ENCODE measurements at places on chromosomes 3 and 15.

DNA sequence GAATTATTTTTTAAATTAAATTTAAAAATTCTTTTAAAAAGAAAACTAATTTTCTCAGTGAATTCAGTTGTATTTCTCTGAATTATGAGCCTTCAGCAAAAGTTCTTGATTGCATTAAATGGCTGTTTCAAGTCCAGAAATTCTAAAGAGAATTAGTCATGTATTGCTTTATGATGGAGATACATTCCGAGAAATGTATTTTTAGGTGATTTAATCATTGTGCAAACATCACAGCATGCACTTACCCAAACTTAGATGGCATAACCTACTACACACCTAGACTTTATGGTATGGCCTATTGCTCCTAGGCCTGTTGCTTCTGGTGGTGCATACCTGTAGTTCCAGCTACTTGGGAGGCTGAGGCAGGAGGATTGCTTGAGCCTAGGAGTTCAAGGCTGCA lies 44.3 kb upstream of the GCNT3 start:
- DNase-seq: no peak

- no peak for DNase-seq
These were observed 154.6 kb upstream of the TLE3 start for GRCh38 chr15:70252056-70252950.

DNA sequence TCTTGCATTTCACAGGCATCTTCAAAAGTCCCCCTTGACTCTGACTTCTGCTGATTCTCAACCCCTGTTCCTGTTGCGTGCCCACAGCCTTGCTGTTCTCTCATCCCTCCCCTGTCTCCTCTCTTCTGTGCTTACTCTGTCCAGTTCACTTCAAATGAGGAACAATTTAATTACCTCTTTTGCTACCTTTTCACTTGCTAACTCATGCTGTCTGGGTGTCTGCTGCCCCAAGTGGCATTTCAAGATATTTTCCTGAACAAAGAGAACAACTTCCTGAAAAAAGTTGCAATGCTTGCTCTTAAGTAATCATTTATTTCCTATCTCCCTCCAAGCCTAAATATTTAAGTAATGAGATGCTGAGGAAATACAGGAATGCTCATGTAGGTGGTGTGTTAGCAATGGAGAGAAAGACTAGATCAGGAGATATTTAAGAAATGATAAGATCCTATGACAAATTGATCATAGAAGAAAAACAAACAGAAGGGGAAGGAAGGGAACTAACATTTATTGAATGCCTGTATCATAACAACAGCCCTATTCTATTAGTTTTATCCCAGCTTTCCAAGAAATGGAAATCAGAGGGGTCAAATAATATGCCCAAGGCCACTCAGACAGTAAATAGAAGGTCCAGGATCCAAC lies 42.2 kb downstream of the SV2B start:
- DNase-seq: no peak

DNA sequence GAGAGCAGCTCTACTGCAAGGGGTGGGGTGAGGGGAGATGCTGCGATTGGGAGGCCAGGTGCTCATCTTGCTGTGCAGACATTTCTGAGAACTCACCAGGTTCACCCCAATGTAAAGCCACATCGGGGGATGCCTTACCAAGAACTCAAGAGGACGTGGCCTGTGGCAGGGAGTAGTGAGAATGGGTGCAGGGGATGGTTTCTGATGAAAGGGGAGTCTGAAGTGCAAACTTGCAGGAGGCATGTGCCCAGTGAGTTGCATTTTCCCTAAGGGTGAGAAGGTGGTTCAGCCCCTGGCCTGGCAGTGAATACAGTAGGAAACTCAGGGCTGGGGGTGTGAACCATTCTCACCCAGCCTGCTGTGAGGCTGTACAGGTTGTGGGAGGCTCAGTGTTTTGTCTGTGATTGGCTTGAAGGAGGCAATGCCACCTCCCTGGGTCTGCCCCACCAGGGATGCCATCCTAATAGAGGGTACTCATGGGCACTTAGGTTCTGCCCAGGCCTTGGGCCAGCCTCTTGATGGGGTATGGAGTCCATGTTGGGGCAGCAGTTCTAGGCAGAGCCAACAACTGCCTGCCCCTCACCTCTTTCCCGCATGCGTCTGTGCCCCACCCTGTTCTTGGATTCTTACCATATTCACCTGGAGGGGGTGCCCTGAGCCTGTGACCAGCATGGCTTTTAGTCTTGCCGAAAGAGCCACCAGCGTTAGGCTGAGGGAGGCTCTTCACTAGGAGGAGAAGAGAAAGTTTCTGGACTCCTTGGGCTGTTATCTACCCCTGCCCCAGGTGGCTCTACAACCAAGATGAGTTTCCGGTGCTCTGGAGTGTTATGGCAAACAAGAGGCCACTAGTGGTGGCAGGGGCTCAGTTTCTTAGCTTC lies 4.5 kb downstream of the HEMK1 start:
- peak; percentile 57 for DNase-seq

GRCh38 chr3:124246376-124246775 lies 254.5 kb upstream of the ROPN1 start:
- DNase-seq: no peak
